ENCODE measurements at places on chromosomes 12 and 14. TPM values are rescaled to one million over a fixed set of nuclear protein-coding genes. Genes with fewer than 3 reads are reported as not detected.

Gene PTCSC3
- total RNA-seq = not detected

Gene TAS2R46
- total RNA-seq = not detected

Gene FOXG1
- 0.12 TPM for total RNA-seq

Gene EFS
- total RNA-seq = not detected

Gene COL2A1
- not detected for total RNA-seq

Gene CYP27B1
- total RNA-seq = 0.86 TPM

Gene TPPP2
- not detected for total RNA-seq

Gene LTB4R2
- total RNA-seq = 2.0 TPM

Gene DEPDC4
- 0.72 TPM for total RNA-seq

Gene SERPINA6
- 0.80 TPM for total RNA-seq

Gene ERBB3
- 1.0 TPM for total RNA-seq

Gene SYCP3
- total RNA-seq = not detected

Gene MYF5
- total RNA-seq = not detected

Gene STK38L
- 19.3 TPM for total RNA-seq

Gene TRAFD1
- total RNA-seq = 17.9 TPM

Gene AQP5
- total RNA-seq = not detected

Gene SERPINA5
- total RNA-seq = not detected

Gene RTN1
- total RNA-seq = not detected

Gene FBXW8
- 7.4 TPM for total RNA-seq

Gene LIN7A
- 0.61 TPM for total RNA-seq

Gene OR6C2
- total RNA-seq = not detected
